Smooth muscle cell of trachea (primary cell): ENCODE measurements at places on chromosomes 16 and 17. TPM values are rescaled to one million over a fixed set of nuclear protein-coding genes. Genes with fewer than 3 reads are reported as not detected.

Gene SEZ6
- total RNA-seq, result not detected in 2 replicates

Gene GDPD1
- 0.17 and 0.73 TPM in 2 replicates for total RNA-seq

Gene PPY
- not detected in 2 replicates for total RNA-seq

Gene KRTAP1-1
- not detected in 2 replicates for total RNA-seq
